ENCODE measurements at places on chromosomes 13 and 19. TPM values are rescaled to one million over a fixed set of nuclear protein-coding genes. Genes with fewer than 3 reads are reported as not detected.

GRCh38 chr19:40270362-40271089 lies 14.6 kb downstream of the AKT2 start:
- DNase-seq = no peak

GRCh38 chr13:109646423-109646822 lies 140.0 kb downstream of the IRS2 start:
- DNase-seq = no peak

GRCh38 chr13:34640179-34640992 lies 301.7 kb upstream of the NBEA start:
- no peak for DNase-seq

- peak; percentile 87 for DNase-seq
Observed at GRCh38 chr19:39397360-39398296, 6.5 kb downstream of the MED29 start.

- peak; percentile 92 for DNase-seq
Observed at GRCh38 chr19:18007917-18008673, at the start of gene ARRDC2. Gene ARRDC2, plus strand, starts transcription at chr19:18008170. Its CDS starts 141 bp downstream, at chr19:18008311.

The SRRM5 gene
- total RNA-seq = under 0.01 TPM
